SW480 (cell line): ENCODE measurements at places on chromosomes 1 and 21.

- no peak for DNase-seq
Observed at GRCh38 chr1:237503292-237503691, 387.4 kb downstream of the ZP4 start.

- DNase-seq: no peak
Observed at GRCh38 chr1:88324899-88325298, 359.2 kb upstream of the PKN2 start.

DNA sequence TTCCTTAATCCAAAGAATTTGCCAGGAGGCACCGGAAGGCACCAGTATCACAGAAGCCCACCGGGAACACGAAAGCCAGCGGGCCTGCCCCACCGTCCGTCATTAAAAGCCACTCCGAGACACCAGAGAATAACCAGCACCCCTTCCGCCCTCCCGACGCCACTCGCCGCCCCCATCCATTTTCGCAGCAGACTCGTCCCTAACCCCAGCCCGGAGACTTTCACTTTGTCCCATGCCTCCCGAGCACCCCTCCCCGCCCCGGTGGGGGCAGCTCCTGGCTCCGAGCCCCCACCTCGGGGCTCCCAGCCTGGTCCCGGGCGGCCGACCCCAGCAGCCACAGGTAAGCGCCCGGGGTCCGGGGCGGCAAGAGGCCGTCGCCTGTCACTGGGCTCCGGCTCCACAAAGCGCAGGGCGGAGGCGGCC lies 105.4 kb downstream of the SLC45A1 start:
- no peak for DNase-seq

DNA sequence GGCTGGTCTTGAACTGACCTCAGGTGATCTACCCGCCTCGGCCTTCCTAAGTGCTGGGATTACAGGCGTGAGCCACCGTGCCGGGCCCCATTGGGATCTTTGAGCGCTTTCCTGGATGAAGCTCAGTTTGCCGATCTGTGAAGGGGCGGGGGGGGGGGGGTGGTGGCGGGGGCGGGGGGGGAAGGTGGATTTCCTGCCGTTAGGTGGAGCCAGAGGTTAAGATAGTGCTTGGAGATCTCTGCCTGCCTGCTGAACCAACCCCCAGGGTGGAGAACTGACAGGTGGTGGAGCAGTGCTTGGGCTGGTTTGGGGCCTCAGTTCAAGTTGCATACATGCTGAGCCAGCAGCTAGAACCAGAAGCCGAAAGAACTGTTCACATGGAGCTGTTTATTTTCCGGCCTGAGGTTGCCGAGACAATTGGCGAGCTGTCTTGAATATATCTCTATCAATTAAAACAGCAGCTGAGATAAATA lies 1.7 kb downstream of the TMCC2 start:
- peak; percentile 78 for DNase-seq

DNA sequence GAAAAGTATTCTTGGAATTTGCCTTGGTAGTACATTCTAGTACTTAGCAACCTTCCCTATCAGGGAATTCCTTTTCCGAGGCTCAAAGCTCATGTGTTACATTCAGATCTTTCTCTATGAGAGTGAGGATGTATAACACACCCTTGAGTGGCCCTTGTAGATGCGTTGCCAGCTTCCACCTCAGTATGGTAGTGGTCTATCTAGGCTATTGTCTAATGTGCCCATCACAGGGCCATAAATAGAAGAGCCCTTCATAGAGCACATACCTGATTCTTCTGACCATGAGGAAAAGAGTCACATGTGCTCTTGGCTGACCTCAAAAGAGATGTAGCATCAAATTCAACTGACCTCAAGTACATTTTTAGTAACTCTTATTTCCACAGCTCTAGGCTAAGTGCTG lies 14.0 kb upstream of the ZC3H11B start:
- no peak for DNase-seq

GRCh38 chr1:86957221-86957620 lies 42.8 kb downstream of the HS2ST1 start:
- DNase-seq: no peak

DNA sequence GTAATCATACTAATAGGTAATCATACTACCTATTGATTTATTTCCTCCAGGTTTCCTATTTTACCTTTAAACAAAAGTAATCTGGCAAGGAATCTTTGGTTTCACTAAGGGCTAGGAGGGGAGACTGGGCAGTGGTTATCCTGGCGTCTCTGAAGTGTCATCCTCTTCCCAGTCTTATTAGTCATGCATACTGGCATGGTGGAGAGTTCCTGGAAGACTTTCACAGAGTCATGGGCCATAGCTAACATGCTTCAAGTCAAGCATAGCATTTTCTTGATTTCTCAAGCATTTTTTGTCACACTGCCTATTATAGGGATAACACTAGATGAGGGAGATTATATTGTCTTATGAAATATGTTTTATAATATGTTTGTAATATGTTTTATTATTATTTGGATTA lies 64.0 kb upstream of the ASB17 start:
- no peak for DNase-seq

DNA sequence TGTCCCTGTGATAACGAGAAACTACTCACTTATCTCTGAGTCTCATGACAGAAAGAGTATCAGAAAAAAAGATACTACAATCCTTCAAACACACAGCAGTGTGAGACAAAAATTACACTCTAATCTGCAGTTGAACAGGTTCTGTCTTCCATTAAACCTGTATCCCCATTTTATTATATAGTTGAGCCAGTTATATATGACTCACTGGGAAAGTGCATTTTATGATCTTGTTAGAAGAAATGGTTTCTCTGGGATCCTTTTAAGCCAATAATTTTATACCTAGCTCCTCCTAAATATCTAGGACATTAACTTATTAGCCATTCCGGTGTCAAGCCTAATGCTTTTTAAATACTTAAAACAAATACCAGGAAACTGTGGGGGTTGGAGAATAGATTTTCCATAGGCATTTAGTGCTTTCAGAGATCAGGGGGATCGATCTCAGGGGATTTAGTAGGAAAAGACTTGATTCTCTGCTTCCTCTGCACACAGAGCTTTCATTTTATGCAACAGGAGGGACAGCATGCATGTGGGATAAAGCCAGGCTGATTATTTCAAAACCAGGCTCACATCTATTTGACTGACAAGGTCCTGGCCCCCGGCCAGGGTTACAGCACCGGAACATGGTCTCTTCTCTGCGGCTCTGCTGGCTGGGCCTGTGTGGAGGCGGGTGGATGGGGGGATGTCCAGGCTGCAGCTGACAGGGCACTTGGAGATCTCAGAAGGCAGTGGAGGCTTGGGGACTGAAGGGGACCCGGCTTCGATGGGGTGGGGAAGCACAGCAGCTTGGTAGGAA lies 310.6 kb downstream of the DISC1 start:
- no peak for DNase-seq

DNA sequence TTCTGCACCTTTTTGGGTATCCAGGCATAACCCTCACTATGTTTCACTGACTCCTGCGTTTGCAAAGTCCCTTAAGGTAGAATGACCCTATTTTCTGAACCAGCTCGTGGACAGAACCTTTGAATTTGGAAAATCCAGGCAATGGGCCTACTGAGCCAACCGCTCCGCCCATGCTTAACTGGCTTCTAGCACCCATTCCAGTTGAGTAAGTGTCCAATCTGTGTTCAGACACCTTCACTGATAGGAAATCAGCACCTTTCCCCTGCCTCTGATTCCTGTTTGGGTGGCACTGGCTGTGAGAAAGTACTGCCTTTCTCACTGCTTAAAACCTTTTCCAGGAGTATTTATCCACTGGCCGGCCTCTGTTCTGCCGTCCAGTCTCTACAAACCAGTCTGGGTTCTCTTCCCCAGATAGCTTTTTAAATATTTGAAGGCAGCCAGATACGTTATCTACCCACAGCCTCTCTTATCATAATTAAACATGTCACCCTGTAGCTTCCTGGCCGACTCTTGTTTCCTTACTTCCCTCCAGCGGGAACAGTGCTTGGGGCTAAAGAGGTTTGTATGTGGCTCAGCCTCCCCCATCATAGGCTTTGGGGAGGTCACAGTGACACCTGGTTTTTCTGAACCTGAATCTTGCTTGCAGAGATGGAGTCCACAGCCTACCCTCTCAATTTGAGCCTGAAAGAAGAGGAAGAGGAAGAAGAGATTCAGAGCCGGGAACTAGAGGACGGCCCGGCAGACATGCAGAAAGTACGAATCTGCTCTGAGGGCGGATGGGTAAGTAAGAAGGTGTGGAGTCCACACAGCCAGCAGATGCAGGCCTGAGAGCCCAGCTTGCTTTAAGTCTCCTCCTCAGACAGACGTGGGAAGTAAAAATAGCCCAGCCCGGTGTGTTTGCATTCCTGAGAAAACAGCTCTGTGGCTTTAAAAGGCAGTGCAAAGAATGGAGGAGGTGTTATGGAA lies 1.3 kb downstream of the POGK start:
- no peak for DNase-seq

DNA sequence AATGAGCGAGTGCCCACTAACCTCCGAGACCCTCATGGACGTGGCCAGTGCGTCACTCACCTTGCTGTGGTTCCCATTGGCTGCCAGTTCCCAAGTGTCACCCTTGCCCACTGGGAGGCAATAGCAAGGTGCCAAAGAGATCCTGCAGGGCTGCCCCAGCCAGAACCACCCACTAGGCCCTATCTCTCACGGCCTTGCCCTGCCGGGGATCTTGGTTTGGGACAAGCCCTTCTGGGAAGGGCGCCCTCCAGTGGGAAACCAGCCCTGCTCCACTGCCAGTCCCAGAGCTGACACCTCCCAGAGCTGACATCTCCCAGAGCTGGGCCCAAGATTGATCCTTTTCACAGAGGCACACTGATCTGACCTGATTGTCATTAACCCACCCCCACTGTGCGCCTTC lies 2.1 kb upstream of the SELENON start:
- no peak for DNase-seq

DNA sequence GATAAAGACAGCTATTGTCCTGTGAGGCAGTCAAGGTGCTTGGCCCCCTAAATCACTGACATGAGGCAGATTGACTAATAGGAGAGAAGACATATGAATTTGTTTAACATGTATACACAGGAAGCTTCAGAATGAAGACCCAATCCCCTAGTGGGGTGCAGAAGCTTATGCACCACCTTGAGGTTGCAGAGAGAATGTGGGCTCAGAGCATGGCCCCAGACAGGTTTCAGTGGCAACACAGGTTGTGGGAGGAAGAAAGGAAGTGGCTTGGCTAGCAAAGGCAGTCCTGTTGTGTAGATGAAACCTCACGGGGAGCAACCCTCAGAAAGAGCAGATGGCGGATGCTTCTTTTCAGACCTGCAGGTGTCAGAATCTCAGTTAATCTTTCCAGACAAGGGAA lies 37.0 kb upstream of the PARP1 start:
- no peak for DNase-seq

- DNase-seq: no peak
Observed at GRCh38 chr1:246483569-246483933, 23.5 kb downstream of the SMYD3 start.

DNA sequence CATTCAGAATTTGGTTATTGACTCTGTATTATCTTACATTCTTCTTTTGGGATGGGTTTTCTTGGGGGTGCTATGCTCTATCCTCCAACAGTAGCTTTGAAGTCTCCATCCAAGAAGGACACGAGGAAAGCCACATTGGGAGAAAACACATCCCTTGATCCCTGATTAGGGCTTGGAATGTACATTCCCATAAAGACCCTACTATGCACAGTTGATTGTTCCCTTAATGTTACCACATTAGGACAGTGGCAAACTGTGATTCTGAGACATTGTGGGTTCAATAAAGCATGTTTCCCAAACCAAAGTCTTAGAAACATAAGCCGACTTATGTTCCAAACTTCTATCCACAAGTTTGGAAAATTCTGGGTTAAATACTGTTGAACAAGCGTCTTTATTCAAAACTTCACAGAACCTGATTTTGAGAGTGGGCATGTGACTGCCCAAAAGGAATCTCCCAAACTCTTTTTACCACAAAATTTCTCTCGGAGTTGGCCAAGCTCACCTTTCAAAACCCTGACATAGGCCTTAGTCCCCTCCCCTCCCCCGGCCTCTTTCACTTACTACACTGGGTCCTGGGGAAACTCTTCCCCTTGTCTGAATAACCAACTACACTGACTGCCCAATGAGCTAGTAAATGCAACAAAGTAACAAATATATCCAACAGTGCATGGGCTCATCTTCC lies 177.0 kb upstream of the KAZN start:
- DNase-seq: no peak

DNA sequence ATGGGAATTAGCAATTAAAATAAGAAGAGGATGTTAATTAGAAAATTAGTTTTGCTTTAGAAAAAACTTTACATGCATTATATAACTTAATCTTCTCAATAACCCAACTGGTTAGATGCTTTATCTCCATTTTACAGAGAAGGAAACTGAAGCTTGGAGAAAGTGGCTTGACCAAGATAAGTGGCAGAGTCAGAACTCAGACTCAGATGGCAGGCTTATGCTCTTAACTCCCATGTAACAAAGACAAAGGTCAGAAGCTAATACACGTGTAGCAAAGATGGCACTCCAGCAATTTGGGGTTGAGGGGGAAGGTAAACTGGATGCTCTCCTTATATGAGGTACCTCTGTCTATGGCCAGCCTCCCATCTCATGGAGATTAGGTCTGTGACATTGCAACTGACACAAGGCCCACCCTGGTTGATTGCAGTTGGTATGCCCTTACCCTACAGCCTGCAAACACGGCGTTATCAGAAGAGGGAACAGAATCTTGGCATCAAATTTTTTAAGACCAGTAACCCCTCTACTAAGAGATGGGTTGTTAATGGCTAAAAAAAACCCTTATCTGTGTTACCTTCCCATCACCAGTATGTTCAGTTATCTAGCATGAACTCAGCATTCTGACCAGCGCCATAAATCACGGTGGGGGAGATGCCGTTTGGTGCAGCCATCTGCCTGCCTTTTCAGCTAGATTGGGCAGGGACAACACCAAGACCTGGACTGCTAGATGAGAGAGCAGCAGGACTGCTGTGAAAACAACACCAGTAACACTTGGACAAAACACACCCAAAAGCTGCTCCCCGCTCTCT lies 97.0 kb downstream of the UBR4 start:
- DNase-seq: no peak
